ENCODE measurements at places on chromosomes 11 and 22.
A peak's percentile ranks its signal among the peaks of the same experiment; 100 is the strongest.

- no peak for ATAC-seq
These were observed 21.1 kb downstream of the PRR14L start for GRCh38 chr22:31728857-31729256.

GRCh38 chr11:70313945-70314344, 43.5 kb downstream of the PPFIA1 start:
- peak; percentile 34 for ATAC-seq

DNA sequence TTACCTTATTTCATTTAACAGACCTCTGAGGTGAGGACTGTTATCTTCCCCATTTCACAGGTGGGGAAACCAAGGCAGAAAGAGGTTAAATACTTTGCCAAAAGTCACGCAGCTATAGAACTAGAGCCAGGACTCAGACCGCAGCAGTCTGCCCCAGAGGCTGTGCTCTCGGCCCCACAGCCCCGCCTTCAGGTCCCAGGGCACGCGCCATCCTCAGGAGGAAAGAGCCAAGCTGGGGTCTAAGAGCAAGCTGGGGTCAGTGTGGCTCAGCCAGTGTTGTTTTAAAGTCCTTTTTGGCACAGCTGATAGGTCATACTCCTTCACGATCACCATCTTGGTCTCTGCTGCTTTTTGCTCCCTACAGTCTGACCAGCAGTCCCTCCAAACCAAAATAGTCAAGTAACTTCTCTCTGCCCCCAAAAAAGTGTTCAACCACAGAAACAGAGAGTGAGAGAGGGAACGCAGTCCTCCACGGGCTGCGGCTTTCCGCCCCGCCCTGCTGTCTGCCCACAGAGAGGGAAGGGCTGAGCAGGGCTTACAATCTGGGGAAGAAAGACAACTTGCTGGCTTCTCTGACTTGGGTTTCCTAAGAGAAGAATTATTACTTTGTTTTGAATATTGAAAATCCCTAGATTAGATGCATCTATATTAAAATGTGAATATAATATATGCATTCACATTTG, 137.2 kb upstream of the OPCML start:
- ATAC-seq: no peak

DNA sequence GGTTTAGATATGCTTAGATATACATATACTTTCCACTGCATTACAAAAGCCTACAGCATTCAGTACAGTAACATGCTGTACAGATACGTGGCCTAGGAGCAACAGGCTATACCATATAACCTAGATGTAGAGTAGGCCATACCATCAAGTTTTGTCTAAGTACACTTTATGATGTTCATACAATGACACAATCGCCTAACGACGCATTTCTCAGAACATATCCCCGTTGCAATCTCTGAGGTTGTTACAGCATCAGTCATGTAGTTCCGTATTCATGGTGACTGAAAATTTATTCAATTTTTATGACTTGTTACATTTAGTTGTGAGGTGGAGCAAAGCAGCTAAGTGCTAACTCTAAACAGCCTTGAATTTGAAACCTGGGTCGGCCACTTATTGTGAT, 6.7 kb downstream of the ZBTB44 start:
- no peak for ATAC-seq

DNA sequence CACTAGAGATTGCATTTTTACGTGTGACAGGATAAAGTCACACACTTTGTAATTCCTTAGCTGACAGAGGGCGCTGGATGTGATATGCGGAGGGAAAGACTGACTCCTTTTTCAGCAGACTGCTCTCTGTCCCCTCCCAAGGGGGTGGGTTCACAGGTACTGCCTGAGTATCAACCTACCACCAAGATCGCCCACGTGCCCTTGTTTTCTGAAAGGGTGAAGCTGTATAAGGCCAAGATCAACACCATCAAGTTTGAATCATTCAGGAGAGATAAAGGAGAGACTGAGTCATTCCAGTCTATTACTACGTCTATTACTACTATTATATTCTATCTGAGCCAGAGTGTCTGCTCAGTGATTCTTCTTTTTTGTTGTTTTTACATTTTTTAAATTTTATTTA, 30.7 kb downstream of the BUD13 start:
- ATAC-seq: no peak
